Choroid plexus epithelial cell (primary cell): ENCODE measurements at places on chromosomes 13 and 19.
A peak's percentile ranks its signal among the peaks of the same experiment; 100 is the strongest.

DNA sequence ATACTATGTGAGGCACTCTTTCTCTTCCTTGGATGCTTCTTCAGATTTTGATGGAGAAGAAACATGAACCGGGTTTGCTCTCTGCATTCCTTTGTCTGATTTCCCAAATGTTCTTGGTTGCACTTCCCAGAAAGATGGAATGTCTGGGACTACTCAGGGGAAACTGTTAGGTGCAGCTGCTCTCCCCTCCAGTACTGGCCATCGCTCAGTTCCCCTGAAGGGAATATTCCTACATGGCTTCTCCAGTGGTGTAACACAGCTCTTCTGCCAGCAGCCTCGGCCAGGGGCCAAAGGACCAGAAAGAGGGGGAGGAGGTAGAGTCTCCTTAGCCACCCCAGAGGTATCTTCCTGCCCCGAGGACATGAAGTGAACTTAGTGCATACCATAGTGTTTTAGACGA, 33.5 kb upstream of the SPRY2 start:
- DNase-seq = no peak

- no peak for DNase-seq
These were observed 276.3 kb downstream of the DACH1 start for GRCh38 chr13:71590654-71591148.

DNA sequence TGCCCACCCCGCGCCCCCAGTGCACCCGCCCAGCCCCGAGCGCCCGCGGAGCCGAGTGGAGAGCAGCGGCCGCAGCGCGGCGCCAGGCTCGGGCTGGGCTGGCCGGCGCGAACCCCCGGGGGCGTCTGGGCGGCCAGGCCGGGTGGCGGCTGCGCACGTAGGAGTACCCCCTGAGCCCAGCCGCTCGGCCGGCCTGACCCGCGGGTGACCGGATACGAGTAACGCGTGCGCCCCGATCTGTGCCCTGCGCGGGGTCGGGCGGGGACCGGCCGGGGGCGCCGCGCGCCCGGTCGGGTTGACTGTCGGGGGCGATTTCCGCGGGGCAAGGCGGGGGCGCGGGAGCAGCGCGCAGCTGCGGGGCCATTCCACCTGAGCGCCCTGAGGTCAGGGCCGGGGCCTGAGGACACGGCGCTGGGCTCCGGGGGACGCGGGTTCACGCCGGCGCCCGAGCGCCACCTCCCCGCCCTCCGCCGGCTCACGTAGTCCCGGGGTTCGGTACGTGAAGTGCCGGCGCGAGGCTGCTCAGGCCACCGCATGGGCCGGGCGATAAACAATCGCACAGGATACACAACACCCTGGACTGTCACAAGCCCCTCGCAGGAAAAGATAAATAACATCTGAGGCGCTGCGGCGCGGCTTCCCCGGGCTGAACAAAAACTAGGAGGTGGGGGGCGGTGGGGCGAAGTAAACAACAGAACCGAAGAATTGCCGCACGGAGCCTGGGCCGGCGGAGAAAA, 37.6 kb upstream of the FLT1 start:
- peak; percentile 23 for DNase-seq

DNA sequence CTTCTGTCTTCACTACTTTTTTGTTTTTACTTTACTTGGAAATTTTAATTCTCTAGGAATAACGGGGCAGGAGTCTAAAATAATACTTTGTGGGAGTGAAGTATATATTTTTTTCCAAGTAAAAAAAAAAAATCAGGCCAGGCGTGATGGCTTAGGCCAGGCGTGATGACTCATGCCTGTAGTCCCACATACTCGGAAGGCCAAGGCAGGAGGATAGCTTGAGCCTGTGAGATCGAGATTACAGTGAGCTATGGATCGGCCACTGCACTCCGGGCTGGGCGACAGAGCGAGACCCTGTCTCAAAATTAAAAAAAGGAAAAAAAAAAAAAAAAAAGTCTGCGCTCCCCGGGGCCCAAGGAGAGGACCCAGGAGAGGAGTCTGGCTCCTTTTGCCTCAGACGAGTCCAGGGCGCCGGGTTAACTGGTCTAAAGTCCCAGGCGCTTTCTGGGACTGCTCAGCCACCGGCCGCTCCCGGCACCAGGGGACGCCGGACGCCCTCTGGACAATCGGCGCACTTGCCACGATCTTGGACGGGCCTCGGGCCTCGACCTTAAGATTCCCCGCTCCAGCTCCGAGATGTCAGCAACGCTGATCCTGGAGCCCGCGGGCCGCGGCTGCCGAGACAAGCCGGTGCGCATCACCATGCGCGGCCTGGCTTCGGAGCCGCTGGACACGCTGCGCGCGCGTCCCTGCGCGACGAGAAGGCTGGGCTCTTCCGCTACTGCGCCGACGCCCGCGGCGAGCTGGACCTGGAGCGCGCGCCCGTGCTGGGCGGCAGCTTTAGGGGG, 2.7 kb upstream of the ZFP82 start:
- peak; percentile 57 for DNase-seq

- DNase-seq = no peak
These were observed at the start of gene SHANK1 for GRCh38 chr19:50719566-50719965. Gene SHANK1, minus strand, starts transcription at chr19:50719802. Its CDS starts 2,883 bp downstream, at chr19:50716919.

GRCh38 chr19:15479391-15480345, at the start of gene PGLYRP2:
Gene PGLYRP2, minus strand, starts transcription at chr19:15479501. Its CDS starts 130 bp downstream, at chr19:15479371.
- DNase-seq = no peak

- peak; percentile 98 for DNase-seq
These were observed 475.8 kb downstream of the FOXO1 start for GRCh38 chr13:40190641-40191100.

- DNase-seq = peak; percentile 67
These were observed 17.9 kb upstream of the ZNF175 start for GRCh38 chr19:51552996-51553725.

DNA sequence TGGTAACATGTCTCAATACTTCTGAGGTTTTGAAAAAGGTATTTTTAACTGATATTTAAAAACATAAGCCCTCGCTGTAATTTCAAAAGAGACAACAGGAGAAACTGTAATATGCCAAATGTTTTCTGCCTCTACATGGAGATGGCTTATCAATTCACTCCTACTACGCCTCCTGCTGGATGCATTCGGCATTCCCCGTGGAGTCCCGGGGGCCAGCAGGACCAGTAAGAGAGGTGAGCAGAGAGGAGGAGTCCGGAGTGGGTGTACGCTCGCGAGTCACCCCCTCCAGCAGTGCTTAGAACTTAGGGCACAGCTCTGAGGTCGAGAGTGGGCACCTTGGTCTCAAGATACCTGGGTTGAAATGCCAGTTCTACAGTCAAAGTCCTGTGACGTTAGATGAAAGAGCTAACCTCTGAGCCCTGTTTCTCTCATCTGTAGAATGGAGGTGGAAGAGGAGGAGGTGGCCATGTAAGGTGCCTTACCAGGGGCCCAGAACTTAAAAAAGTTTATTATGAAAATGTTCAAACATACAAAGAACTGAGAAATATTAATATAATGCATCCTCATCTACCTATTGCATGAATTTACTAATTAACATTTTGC, 110.2 kb downstream of the STK24 start:
- DNase-seq = peak; percentile 74

- no peak for DNase-seq
These were observed 6.4 kb upstream of the KLK6 start for GRCh38 chr19:50975766-50976165.

GRCh38 chr19:412356-413355, 3.7 kb upstream of the C2CD4C start:
- DNase-seq = no peak

- peak; percentile 80 for DNase-seq
These were observed 2065.7 kb upstream of the PCDH20 start for GRCh38 chr13:63481334-63481733.

GRCh38 chr19:35435896-35436295, 12.2 kb upstream of the FFAR2 start:
- DNase-seq = no peak

DNA sequence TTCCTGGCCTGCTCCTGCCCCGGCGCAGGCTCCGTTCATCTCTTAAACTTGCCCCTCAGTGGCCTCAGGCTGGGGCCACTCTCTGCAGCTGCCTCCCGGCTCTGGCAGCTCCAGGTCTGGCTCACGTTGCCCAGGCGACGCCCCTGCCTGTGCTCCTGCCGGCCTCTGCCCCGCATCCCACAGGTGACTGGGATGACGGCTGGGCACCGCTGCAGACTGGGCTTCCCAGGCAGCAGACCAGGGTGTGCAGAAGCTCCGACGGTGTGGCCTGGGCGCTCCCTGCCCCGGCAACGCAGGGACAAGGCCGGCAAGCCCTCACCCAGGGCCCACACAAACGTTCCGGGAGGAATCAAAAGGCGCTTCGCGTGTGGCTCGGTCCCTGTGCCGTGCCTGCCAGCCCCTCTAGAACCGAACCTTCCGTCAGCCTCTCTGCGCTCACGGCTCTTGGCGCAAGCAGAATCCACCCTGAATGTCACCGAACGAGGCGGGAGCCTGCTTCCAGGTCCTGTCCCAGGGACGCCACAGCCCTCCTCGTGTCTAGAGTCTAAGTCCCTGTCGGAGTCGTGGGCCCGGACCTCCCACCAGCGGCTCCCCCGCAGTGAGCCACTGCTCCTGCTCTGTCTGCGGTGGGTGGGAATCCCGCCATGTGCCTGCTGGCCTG, 64.8 kb downstream of the MLLT1 start:
- DNase-seq = no peak

DNA sequence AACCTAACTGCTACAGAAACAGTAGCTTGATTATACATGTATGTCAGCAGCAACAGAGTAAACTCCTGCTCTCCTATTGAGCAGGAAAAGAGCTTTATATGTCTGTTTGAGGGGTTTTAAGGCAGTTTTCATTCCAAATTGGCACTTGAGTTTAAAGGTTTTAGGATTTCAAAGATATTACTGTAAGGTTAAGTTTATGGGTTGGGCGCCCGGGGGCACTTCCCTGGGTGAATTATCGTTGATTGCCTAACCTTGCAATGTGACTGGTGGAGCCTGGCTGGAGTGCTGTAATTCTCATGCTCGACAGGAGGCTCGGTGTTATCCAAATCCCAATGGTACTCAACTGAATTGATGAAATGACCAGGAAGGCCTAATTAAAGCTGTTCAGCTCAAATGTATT, 1586.1 kb downstream of the OLFM4 start:
- no peak for DNase-seq

- no peak for DNase-seq
These were observed at the start of gene NLRP7 for GRCh38 chr19:54947381-54947780. Gene NLRP7, minus strand, starts transcription at chr19:54947530.

- no peak for DNase-seq
These were observed 68.3 kb upstream of the NPAS1 start for GRCh38 chr19:46951171-46951986.

- DNase-seq = no peak
These were observed 6.5 kb upstream of the SSBP4 start for GRCh38 chr19:18412610-18413239.

DNA sequence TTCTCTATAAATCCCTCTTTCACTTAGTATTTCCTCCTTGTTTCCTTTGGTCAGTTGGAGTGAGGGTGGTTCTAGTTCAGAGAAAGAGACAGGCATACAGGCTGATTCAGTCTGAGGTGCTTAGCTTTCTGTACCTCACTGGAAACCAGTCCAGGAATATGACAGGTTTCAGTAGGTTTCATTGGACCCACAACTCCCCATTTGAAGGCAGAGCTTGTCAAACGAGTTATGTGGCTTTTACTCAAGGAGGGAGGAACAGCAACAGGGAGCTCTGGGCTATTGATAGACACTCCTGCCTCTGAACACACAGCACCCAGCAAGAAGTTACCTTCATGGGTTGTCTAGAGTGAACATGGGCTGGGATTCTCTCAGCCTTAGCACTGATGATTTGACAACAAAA, 14.5 kb downstream of the ACTN4 start:
- DNase-seq = no peak

DNA sequence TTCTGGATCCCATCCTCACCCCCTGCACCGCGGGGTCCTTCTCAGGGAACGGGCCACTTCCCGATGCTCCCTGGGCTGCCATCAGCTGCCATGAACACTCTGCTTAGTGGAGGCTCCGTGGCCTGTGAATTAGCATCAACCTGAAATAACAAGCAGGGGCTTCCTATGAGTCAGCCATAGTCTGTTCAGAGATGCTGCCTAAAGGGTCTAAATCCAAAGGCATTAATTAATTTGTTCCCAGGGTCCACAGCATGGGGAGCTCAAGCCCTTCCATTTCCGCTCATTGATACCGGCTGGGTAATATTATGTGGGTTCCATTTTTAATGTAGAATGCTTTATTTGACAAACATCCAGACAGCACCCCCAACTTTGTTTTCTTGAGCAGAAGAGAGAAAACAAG, 341.9 kb upstream of the TMTC4 start:
- DNase-seq = no peak

DNA sequence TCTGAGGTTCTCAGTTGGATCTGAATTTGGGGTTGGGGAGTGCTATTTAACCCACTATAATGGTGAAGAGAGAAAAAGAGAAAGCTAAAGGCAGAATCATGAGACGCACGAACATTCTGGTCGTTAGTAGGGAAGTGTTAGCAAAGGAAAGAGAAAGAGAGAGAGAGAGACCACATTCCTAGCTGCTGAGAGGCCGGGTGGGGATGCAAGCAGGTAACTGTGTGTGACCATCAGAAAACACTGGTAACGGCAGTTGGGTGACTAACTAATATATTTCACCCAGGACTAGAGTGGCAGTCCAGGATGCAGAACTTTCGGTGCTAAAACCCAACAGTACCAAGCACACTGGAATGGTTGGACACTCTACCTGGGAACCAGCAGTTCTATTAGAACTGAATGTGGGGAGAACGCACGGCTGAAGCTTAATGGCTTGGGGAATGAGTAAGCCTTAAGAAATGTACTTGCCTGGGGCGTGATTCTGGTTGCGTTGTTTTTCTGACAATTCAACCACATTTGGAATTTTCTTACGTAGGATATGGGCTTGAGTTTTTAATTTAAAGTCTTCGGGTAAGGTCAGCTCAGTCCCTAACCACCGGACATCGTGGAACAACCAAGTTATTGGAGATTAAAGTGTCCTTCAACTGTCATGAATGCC, 130.2 kb downstream of the DNAJC15 start:
- DNase-seq = peak; percentile 90

- DNase-seq = peak; percentile 58
These were observed 3.1 kb downstream of the EFNB2 start for GRCh38 chr13:106532111-106532929.

DNA sequence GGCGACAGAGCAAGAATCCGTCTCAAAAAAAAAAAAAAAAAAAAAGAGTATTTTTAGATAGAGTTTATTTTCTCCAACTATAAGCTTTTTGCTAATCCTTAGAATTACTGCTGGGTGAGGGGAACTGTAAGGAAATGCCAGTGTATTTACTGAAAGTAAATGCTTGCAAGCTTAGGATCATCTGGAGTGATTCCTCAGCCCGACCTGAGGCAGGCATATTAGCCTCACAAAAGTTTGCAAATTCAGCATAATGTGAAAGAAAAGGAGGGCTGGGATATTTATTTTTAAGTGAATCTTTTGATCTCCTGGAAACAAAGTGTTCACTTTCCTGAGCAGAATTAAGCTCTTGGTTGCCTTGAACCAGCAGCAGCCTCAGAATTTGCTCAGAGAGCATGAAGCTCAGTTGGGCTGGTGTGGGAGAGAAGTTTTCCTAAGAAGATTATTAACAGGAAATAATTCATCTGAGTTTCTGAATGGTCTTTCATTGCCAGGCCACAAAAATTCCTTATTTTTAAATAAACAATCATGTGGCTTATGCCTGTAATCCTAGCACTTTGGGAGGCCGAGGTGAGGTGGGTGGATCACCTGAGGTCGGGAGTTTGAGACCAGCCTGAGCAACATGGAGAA, 24.7 kb upstream of the SPATA13 start:
- peak; percentile 60 for DNase-seq

- no peak for DNase-seq
These were observed 26.3 kb downstream of the STARD13 start for GRCh38 chr13:33259296-33259695.
